ENCODE measurements at places on chromosomes 5 and 9.

DNA sequence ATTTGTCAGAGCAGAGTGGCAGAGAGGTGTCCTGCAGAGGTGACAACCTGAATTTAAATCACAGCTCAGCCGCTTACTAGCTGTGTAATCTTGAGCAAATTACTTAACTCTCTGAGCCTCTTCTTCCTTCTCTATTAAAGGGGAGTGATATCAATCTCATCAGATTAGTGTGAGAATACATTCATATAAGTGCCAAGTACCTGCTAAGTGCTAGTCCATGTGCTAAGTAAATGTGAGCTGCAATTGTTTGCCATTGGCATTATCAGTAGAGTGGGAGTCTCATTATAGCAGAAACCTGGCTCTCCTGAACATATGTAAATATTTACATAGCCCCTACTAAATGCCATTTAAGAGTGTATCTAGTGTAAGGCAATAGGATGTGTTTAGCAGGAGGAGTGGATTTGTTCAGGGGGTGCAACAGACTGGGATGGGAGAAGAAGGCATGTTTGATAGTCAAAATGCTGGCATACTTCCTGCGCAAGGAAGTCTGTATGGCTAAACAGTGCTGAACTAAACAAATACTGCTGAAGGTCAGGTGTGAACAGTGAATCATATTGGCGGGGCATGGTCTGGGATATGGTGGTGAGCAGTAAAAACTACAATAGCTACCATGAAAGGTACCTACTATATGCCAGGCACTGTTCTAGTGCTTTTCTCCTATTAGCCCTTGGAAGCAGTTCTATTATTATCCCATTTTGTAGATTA lies 74.5 kb downstream of the F2RL2 start:
- no peak for DNase-seq

- DNase-seq: no peak
Observed at GRCh38 chr5:37717613-37718431, 122.0 kb downstream of the GDNF start.

- DNase-seq: no peak
Observed at GRCh38 chr5:107541400-107541799, 129.3 kb downstream of the EFNA5 start.

DNA sequence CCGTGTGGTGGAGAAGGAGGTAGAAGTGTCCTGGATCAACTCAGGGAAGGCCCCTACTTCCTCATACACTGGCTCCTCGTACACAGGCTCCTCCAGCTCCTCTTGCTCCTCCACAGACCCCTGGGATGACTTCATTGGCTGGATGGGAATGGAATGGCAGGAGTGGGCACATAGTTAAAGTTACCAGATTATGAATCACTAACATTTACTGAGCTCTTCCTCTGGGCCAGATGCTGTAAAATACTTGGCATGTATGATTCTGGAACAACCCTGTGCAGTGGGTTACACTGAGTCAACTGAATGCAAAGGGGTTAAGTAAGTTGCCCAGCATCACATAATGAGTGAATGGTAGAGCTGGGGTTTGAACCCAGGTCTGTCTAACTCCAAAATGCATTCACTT lies 3.1 kb upstream of the FCHSD1 start:
- DNase-seq: no peak

GRCh38 chr5:83639911-83640310 lies 80.7 kb downstream of the HAPLN1 start:
- no peak for DNase-seq

GRCh38 chr5:135887881-135888614 lies 7.6 kb downstream of the IL9 start:
- no peak for DNase-seq

GRCh38 chr5:147417135-147417813 lies 92.6 kb downstream of the DPYSL3 start:
- no peak for DNase-seq

- DNase-seq: no peak
Observed at GRCh38 chr5:161921781-161922180, 73.9 kb downstream of the GABRA1 start.
